ENCODE measurements at places on chromosomes 6 and 20. TPM values are rescaled to one million over a fixed set of nuclear protein-coding genes. Genes with fewer than 3 reads are reported as not detected.

DNA sequence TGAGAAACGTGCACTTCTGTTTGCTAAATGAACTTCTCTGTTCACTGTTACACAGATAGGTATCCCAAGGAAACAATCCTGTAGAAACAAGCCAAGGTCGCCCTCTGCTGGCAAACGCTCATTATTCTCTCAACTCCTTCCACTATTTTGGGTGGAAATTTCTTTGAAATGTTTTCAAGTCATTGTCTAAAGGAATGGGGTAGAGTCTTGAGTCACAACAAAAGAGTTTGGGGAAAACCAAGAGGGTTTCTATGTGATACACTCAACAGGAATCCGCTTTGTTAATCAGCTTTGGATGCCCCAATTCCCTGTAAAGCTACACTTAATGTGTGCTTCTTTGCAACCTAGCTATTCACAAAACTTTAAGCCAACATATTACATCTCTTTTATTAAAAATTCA is 4.6 kb upstream of the RAE1 start:
- peak; percentile 83 for DNase-seq

Gene SIRPB1
- 0.68 TPM for total RNA-seq

Gene NT5E
- 5.6 TPM for total RNA-seq

Gene RAB5IF
- total RNA-seq = 65.4 TPM

Gene CTAGE9
- not detected for total RNA-seq

DNA sequence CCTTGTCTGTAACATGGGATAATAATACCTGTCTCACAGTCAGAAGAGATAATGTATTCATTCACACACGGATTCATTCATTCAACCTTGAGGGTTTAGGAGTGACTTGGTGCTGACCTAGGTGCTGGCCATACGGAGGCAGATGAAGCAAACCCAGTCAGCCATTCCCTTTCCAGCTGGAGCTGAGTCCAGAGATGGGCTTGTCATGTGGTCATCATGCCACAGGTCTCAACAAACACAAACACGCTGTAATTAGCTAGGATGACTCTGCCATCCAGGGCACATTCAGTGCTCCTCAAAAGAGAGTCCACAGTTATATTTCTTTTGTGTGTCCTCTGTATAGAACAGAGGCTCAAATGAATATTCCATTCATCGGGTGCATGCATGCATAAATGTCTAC is 19.5 kb upstream of the PRELID3B start:
- DNase-seq = no peak

Gene OR2J3
- not detected for total RNA-seq

Gene COL12A1
- 15.5 TPM for total RNA-seq

Gene SEMG1
- total RNA-seq = not detected

Measured in Right ventricle myocardium inferior (tissue), 1 donor.